ENCODE measurements at places on chromosomes 5 and 9.
A peak's percentile ranks its signal among the peaks of the same experiment; 100 is the strongest.

DNA sequence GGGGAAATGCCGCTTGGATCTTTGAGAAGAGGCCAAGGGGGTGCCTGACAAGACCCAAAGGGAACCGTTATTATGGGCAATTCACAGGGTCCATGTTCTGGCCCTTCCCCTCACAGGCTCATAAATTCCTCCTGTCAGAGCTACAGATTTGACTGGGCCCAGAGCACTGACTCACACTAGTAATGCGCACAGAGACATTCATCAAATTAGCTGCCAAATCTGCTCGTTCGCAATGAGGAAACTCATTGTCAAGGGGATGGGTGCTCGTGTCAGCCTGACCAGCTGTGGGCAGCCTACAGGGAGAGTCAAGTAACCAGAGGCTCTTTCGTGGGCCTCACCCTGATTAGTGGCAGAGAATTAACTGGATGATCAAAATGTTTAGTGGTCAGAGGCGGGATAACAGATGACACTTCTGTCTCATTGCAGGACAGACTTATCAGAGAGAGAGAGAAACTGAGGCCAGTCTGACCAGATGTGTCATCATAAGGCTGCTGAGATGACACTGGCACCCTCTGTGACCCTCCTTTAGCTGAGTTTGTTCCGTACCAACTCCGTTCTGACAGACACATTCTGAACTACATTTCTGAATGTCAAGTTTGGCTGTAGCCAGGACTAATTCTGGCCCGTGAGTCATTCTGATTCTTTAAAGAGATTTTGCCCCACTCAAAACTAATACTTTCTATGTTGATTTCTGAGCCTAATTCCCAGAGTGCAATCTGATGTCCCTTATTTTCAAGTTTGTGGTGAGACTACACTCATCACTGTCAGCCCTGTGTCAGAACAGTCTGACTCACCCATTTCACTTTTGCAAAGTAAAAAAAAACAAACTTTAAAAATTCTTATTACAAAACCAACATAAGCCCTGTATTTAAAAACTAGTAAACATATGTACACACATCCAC is 377.1 kb downstream of the ACTL7B start:
- peak; percentile 91 for DNase-seq

DNA sequence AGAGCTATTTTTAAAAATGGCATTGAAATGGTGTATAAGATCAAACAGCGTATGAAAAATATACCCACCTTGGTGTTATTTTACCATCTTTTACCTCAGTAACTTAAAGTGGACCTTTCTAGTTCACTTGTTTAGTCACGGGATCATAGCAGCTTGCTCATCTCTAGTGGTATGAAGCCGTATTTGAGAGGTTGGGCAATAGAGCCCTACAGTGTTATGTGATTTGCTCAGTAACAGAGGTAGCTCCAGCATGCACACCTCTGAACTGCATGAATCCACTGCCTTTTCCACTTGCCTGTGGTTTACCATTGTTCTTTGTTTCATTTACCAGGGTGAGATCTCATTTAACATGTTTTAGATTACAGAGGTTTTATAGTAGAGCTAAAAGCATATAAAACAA is 134.4 kb downstream of the ATG10 start:
- no peak for DNase-seq

DNA sequence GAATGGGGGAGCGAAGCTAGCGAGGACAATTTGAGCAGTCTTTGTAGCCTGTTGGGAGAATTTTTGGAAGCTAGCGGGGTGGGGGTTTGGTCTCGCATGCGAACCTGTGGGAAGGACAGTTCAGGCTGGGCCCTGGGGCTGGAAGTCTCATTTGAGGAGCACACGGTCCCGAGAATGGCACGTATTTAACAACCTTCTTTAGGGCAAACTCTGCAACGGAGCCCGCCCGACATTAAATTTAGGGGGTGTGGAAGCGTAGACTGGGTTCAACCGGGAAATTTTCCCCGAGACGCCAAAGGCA is 35.2 kb upstream of the NFIB start:
- no peak for DNase-seq

GRCh38 chr5:179409806-179410205 is 64.5 kb upstream of the ADAMTS2 start:
- DNase-seq: no peak

GRCh38 chr9:106421772-106422171 is 441.2 kb upstream of the ZNF462 start:
- no peak for DNase-seq

DNA sequence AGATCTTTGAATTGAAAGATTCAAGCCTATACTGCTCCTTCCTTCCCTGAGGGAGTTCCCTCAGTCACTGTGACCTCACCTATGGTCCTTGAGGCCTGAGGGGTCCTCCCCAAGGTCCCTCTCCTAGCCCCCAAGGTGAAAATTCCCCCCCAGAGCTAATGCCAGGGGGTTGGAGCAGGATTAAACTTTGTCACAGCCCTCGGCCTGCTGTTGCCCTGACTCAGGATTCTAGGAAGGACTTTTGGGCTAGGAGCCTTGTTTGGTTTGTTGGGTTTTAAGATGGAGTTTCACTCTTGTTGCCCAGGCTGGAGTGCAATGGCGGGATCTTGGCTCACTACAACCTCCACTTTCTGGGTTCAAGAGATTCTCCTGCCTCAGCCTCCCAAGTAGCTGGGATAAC is 123.2 kb downstream of the C5orf15 start:
- DNase-seq: no peak

DNA sequence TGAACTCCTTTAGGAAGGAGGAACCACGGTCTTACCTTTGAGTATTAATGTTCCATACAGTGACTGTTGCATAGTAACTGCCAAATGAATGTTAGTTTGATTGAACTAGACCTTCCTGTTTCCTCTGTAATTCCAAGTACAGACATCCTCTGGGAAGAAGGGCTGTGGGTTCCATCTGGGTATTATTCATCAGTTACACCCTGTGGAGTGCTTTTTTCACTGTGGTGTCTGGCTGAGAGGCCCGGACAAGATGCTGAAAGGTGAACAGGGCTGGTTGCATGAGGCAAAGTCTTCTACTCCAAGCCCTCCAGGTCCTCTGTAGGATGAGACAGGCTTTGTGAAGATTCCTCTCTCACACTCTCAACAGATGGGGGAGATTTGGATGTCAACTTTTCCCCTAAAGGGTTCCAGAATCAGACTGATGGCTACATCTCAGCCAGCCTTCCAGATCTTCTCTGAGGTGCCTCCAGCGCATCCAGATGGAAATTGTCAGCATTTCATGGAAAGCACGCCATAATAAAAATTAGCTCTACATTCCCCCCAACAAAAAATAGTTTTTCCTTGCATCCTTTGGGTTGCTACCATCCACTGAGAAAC is 230.9 kb downstream of the GAS1 start:
- DNase-seq: peak; percentile 48

- no peak for DNase-seq
Measured at GRCh38 chr5:108271127-108271526, 110.8 kb downstream of the FBXL17 start.

GRCh38 chr9:4370501-4370900 is 70.6 kb upstream of the GLIS3 start:
- no peak for DNase-seq

DNA sequence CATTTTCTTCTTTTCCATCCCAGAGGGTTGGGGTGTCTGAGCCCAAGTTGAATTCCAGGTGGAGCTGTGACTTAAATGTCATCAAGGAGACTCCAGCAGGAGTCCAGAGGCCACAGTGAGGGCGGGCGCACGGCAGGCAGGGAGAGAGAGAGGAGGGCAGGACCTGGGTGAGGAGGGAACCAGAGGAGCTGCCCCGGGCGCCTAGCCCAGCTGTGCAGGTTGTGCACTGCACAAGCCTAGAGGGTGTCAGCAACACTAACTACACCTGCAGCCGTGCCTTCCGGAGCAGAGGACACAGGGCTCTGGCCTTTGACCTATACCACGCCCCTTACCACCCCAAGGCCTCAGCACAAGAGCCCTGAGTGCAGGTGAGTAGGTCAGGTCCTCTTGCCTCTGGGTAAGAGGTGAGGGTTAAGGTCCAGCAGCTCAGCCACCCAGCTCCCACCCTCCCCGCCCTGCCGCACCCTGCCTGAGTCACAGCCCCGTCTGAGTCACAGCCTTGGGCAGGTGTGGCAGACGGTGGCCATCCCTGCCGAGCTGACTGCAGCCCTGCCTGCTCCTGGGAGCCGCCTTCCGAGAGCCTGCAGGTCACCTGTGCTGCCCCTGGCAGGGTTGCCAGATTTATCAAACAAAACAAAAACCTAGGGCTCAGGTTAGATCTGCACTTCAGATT is 6.4 kb upstream of the AGPAT2 start:
- no peak for DNase-seq

- DNase-seq: no peak
Measured at GRCh38 chr5:9347541-9348295, 198.2 kb downstream of the SEMA5A start.

DNA sequence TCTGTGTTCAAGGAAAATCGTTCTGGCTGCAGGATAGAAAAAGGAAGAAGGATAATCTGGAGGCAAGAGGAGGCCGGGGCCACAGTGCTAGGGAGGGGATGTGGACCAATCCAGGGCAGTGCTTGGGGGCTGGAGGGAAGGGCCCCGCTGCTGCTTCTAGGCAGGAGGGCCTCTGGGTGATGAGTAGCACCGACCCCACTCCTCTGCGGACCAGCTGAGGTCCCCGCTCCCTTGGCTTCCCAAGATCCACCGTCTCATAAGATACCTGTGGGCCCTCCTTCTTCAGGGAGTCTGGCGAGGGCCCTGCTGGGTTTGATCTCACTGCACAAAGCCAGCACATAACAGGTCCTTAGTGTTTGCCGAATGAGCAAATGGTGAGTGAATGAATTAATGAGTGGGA is 93.5 kb upstream of the MVB12B start:
- no peak for DNase-seq

DNA sequence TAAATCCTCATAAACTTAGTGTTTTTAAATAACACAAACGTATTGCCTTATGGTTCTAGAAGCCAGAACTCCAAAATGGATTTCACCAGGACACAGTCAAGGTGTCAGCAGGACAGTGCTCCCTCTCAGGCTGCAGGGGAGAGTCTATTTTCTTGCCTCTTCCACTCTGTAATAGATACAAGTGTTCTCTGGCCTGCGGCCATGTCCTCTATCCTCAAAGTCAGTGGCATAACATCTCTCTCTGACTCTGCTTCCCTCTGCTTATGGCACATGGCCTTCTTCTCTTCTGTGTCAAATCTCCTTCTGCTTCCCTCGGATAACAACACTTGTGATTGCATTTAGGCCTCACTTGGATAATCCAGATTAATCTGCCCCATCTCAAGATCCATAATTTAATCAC is 129.4 kb upstream of the OR13F1 start:
- no peak for DNase-seq

- DNase-seq: no peak
Measured at GRCh38 chr9:38026840-38027527, 42.0 kb downstream of the SHB start.

DNA sequence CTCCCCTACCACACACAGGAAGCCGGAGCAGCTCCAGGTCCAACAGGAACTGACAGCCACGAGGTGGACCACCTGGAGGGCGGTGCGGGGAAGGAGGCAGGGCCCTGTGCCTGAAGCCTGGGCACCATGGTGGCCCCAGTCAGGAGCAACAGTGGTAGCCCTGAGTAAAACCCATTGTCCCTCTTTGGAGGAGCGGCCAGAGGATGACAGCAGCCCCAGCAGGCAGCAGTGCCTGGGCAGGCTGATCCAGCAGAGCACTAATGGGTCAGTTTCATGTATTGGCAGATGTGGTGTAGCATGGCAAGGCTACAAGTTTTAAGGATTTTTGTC is 47.7 kb upstream of the GARNL3 start:
- no peak for DNase-seq

GRCh38 chr5:61348447-61348846 is 16.4 kb downstream of the ZSWIM6 start:
- DNase-seq: no peak

DNA sequence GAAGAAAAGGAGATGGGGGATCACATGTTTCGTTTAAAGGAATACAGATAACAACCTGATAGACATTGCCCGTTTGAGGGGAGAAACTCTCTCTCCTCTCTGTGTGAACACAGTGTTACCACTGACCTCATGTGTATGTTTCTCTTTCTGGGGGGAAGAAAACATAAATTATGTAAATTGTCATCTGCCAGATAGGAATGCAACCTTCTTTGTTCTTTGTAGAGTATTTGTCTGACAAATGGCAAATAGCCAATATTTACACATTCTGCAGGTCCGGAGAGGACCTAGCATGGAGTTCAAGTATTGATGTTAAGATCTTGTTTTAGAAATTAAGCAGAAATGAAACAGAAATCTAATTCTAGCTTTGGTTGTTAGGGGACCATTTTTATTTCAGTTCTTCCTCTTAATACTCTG is 276.3 kb downstream of the SAXO1 start:
- DNase-seq: no peak

GRCh38 chr5:103624035-103624480 is 61.5 kb upstream of the NUDT12 start:
- peak; percentile 32 for DNase-seq

DNA sequence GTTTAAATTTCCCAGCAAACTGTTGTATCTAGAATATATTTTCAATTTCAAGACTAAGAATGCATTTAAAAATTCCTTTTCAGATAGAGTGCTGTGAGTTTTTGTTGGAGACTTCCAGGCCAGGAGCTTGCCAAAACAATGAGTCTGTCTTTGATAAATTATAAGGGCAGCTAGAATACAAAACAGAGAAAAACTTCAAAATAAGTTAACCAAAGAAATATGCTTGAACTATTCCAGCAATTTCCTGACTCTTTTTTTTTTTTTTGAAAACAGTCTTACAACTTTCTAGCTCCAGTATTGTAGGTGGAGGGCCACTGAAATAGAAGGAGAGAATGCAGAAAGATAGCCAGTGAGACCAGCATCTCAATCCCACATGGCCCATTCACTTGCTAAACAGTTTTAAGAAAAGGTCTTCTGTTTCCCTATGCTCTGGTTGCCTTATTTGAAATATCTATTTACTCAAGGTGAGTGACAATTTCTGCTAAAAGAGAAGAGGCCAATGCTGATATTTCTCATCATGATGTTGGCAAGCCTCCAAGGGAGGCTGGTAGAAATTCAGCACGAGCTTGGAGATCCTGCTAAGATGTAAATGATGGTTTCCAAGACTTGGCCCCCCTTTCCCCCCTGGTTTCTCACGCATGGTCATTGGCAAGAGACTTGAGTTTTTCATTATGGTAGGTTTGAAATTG is 103.2 kb downstream of the USP20 start:
- peak; percentile 89 for DNase-seq

GRCh38 chr9:131639769-131640437 is 94.6 kb downstream of the PRRT1B start:
- DNase-seq: no peak

- DNase-seq: no peak
Measured at GRCh38 chr9:130870491-130871381, 25.9 kb downstream of the QRFP start.

DNA sequence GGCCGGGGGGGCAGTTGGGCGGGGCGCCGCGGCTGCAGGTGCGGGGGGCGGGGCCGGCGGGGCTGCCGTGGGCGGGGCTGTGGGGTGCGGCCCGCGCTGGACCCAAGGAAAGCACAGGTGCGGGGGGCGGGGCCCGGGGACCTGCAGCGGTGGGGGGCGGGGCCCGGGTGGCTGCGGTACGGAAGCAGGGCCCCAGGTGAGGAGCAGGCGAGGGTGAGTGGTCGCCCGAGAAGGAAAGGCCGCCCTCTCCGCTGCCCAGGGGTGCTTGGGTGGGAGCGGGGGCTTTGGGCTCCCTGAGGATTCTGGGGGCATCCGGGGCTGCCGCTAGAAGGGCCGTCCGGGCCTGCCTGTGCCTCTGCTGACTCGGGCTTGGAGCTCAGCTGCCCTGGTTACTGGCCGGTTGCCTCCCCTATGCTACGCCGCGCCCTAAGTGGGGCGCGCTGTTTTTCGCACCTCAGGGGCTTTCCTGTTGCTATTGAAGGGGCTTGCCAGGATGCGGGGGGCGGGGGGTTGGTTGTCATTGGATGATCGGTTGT is 767 bp downstream of the RALGPS1 start:
- no peak for DNase-seq

GRCh38 chr9:114989600-114990410 is 59.4 kb upstream of the TNFSF8 start:
- no peak for DNase-seq
